ENCODE measurements at places on chromosomes 4 and X.

DNA sequence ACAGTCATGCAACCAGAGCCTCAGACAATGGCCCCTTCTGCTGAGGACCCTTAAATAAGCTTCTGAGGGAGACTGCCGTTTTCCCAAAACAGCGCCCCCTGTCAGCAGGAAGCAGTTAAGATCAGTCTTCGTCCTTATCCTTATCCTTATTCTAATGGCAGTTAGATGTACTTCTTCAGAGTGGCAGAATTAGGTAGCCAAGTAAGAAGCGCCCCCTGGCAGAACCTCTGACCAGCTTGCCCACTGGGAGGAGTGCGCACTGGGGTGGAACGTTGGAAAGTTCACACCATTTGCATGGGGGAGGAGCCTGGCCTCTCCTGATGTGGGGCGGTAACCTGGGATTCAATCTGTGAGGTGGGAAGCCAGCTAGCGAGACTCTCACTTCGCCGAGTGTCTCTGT, 133.6 kb upstream of the QRFPR start:
- DNase-seq: no peak

GRCh38 chrX:107447642-107448041, 1.8 kb upstream of the FRMPD3 start:
- DNase-seq: no peak

- DNase-seq: no peak
Observed at GRCh38 chrX:26328608-26329319, 112.8 kb downstream of the MAGEB5 start.

DNA sequence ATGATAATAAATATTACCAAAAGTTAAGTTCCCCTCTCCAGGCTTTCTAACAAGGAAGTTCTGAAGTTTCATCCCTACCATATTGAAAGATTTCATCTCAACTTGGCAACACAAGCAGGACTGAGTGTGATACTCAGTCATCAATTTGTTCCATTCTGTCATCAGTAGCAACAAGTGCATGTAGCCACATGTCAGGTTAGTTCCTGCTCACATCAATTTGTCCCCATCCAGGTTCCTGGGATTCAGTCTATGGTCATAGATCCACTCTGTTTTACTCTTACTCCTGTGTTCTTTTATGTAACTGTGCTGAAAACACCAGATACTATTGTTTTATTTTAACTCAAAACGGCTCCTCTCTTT, 22.2 kb downstream of the SMPX start:
- DNase-seq: no peak

DNA sequence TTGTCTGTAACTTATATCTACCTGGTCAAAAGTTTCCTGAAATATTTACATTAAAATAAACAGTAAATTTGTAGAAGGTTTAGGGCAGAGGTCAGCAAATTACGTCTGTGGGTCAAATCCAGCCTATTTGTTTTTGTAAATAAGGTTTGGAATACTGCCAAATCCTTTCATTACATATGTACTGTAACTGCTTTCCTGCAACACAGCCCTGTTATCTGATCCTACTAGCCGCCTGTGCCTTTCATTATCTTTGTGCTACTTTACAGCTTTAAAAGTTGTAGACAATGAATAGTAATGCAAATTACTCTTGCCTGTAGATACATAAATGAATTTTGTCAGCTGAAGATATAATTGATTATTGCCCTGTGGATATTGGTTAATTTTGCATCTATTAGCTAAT, 369.6 kb upstream of the SLC7A11 start:
- DNase-seq: no peak

DNA sequence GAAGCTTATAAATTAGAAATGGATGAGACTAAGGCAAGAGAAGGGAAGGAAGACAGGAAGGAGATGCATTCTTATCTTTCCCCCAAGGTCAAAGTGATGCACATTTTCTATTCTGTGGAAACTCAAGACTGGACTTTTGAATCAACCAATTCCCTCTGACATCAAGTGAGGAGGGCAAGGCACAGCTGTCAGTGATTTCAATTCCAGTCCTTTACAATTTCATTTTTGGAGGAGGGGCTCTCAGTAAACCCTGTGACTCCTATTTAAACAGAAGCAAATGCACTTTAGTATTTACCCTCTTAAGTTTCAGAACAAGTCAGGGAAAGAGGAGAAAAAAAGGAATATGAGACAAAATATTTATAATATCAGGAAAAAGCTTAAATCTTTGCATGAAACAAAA, 134.0 kb downstream of the MGST2 start:
- no peak for DNase-seq

- no peak for DNase-seq
Observed at GRCh38 chr4:108031427-108032083, 41.9 kb downstream of the HADH start.

- DNase-seq: no peak
Observed at GRCh38 chrX:17072721-17073230, 126.3 kb downstream of the REPS2 start.

GRCh38 chr4:76028350-76028765, 5.1 kb upstream of the CXCL10 start:
- DNase-seq: no peak

DNA sequence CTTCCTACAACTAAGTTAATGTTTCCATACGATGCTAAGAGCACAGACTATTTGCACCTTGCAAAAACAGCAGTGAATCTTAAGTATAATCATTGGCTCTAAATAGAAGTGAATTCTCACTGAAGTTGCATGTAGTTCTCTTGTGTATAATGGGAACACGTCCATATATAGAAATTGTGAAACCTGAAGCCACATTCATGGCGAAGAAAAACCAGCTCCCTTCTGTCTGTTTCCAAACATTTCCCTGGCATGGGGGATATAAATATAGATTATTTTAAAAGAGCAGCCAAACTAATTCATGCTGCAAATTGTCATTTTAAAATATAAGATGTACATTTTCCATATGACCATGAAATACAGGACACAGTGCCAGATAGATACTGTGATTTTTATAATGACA, 71.1 kb downstream of the TRAM1L1 start:
- DNase-seq: no peak

DNA sequence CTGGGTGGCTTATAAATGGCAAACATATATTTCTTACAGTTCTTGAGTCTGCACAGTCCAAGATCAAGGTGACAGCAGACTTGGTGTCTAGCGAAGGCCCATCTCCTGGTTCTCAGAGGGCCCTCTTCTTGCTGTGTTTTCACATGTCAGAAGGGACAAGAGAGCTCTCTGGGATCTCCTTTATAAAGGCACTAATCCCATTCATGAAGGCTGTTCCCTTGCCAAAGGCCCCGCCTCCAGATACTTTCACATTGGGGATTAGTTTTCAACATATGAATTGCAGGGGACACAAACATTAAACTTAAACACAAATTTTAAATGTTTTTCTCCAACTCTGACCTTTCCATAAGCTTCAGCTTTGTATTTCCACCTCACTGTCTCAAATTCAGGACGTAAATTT, 1135.0 kb upstream of the TENM3 start:
- no peak for DNase-seq

GRCh38 chr4:33072298-33073089, 2352.3 kb downstream of the PCDH7 start:
- DNase-seq: no peak

GRCh38 chr4:10054571-10055041, 33.3 kb upstream of the SLC2A9 start:
- no peak for DNase-seq

- peak; percentile 46 for DNase-seq
Observed at GRCh38 chrX:9576059-9576458, 111.2 kb downstream of the TBL1X start.

DNA sequence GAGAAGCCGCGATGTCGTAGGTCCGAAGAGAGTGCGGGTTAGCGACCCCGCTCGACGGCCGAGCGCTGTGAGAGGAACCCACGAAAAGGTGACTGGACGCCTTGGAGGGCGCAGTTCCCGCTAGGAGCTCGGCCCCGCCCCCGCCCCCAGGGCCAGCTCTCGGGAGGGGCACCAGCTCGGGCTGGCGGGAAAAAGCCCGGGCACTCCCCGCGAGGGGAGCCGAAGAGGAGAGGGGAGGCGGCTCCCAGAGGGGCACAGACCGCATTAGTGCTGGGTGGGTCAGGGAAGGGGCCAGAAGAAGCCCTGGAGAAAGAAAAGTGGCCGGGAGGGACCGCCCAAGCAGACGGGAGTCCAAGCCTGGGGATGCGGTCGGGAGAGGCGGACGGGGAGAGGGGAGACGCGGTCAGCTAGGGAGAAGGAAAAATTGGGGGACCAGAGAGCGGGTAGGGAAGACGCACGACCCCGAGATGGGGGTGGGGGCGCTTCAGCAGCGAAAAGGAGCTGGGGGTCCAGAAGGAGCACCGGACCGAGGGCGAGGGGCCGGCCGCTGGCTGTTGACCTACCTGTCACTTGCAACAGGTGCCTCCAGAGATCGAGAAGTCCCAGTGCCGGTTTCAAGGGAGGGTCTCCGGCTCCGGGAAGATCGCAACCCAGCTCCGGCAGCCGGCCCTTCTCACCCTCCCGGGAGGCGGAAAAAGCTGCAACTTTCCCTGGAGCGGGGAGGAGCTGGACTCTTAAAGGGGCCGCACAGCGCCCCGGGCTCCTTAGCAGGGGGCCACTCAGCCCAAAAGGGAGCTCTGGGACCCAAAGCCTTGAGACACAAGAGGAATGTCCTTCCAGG, at the start of gene SYTL4:
Gene SYTL4 (minus strand): TSS at position 681 of the 841 bp plus-strand sequence. CDS start 30,084 bp downstream, outside the sequence.
- DNase-seq: peak; percentile 71

DNA sequence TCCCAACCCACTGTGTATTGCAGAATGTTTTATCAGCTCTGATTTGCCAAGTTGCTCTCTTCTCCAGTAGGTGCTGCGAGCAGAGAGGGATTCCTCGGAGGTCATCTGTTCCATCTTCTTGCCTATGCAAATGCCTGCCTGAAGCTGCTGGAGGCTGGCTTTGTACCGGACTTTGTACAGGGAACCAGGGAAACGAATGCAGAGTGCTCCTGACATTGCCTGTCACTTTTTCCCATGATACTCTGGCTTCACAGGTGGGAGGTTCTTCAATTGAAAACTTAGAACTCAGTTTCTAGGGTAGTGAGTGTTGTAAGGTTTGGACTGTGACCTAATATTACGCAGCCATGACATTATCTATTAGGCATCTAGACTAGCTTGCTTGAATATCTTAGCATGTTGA, 24.9 kb downstream of the AR start:
- no peak for DNase-seq

DNA sequence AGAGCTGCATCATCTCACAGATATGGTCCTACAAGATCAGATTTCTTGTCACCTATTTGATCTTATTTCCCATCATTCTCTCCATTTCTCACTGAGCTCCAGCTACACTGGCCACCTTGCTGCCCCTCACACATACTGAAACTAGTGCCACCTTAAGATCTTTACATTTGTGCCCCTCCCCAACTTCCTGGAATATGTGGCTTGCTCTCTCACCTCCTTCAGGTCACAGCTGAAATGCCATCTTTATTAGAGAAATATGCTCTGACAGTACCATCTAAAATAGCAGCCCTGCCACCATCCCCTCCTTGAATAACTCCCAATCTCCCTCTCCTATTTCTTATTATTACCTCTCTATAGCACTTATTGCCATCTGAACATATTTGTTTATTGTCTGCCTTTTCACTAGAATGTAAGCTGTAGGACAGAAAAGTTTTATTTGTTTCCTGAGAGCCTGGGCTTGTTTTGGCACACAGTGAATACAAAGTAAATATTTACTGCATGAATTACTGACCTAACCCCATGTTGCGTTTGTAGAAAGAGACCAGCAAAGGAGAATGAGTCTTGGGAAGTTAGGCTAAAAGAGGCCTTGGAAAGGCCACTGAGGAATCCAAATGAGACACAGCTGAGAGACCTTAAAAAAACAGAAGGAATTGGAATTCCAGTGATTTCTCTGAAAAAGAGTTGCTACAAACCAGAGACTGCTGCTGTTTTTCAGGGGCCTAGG, 22.7 kb downstream of the DYNLT3 start:
- DNase-seq: no peak

DNA sequence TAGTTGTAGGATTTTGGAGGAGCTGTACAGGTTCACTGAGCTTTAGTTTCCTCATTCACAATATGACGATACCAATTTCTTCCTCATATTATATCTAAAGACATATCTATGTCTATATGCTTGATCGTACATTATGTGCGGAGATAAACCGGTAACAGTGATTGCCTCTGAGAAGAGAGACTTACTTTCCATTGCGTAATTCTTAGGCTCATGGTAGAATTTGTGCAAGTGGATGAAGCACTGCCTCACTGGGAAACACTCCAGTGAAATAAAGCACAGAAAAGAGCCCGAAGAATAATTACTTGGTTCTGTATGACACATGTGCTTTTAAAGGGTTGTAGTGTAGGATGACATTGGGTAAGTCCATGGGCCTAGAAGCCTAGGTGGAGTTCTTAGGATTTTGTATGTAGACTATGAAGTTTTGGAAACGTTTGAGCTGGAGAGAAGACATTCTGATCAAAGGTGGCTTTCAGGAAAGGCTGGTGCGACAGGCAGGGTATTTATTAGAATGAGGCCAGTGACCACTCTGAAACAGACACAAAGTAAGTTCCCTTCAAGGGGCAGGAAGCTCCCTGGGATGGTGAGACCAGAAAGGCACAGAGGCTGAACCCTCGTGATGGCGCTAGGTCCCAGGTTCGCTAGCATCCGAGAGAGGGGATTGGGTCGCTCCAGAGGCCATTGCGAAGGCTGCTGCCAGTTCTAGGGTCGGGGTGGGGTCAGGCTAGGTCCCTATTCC, 649 bp upstream of the VBP1 start:
- DNase-seq: no peak

DNA sequence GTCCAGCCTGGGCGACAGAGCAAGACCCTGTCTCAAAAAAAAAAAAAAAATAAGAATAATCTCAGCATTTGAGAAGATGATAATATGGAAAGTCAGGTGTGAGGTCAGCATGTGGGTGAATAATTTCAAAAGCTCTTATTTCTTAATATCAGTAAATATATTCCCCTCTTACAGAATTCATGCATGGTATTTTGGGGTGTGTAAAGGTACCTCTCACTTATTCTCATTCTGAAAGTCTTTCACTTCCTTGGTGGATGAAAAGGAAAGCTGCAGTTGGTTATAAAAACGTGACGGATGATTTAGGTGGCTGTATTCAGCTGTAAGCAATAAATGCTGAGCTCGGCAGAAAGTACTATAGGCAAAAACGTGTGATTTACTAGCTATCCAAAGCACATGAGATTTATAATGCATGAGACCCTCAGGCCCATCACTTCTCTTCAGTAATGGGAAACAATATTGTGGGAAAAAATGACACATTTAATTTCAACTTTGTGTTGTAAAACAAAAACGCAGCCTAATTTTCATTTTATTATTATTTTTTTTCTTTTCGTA, 353.2 kb upstream of the MAGEB2 start:
- DNase-seq: no peak

GRCh38 chr4:188032170-188032569, 36.6 kb downstream of the ZFP42 start:
- DNase-seq: no peak

GRCh38 chr4:186514271-186514950, 41.0 kb downstream of the MTNR1A start:
- DNase-seq: no peak

DNA sequence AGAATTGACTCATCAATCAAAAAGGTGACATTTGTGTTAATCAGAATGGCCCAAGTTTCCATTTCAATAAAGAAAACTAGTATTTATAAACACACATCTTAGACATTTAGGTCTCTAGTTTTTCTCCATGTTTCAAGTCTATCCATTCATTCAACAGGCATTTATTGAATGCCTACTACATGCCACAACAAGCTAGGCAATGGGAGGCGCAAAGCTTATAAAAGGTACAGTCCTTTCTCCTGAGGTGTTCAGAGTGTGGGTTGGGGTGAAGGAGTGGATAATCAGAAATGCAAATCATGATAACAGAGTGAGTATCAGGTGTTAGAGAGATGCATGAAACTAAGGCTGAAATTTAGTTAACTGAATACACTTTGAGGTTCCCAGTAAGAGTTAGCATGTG, 78.0 kb downstream of the HCCS start:
- DNase-seq: no peak

- DNase-seq: no peak
Observed at GRCh38 chr4:13640149-13640940, 12.8 kb upstream of the BOD1L1 start.

- no peak for DNase-seq
Observed at GRCh38 chr4:153246446-153247115, 42.3 kb downstream of the TRIM2 start.
